ENCODE measurements at places on chromosomes 4 and X.

GRCh38 chrX:130467936-130468335 is 66.1 kb downstream of the RBMX2 start:
- DNase-seq = no peak

GRCh38 chr4:102076622-102077021 is 268.7 kb downstream of the SLC39A8 start:
- DNase-seq = no peak

DNA sequence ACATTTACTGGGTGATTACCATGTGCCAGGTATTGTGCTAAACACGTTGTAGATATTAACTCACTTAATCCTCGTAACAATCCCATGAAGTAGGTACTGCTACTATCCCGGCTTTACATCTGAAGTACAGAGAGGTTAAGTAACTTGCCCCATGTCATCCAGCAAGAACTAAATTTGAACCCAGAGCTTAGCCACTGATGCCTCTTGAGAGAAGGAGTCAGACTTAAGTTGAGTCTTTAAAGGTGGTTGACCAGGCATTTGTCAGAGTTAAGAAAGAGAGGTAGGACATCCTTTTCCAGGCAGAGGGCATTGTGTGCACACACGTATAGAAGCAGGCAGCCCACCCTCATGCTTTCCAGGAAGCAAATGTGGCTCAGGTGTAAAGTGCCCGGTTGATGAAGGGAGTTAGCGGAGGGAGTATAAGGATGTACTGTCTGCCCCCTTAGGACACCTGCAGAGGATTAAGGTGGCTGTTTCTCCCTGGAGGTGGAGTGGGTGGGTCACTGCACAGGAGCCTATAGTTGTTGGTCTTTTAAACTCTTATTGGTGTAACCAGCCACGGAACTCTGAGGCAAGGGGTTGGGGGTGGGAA is 335 bp upstream of the CD38 start:
- no peak for DNase-seq

DNA sequence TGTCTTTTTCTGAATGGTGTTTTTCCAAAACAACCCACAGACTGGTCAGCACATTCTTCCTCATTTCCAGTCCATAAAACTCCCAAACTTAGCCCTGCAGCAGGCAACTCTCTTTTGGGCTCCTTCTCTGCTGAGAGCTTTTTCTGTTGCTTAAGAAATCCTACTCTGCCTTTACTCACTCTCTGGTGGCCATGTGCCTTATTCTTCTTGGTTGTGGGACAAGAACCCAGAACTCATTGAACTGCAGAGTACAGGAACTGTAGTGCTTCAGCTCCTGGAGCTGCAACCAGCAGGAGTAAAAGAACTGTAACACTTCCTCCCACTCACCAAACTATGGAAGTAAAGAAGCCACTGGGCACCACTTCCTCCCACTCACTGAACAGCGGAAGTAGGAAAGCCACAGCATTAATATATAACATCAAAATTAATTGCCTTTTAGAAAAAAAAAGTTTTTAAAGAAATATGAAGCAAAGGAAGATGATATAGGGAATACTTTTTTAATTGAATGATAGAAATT is 864.1 kb upstream of the PCDH10 start:
- no peak for DNase-seq

- DNase-seq = peak; percentile 61
Measured at GRCh38 chr4:15003891-15004738, 1.8 kb downstream of the CPEB2 start.

DNA sequence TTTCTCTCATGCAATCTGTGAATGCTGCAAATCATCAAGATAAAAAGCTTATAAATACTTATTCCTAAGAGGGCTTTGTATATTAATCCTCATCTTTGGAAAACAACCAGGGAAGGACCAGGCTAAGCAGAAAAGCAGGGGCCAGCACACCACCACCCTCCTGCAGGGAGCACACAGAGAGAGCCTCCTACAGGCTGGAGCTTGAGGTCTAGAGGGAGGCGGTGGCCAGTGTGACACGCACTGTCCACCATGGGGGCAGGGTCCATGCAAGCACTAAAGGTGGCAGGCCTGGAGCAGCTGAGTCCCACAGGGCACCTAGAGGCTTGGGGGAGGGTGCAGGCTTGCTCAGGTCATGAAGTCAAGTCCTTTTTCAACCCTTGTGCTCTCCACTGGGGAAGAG is 236.9 kb downstream of the TACR3 start:
- no peak for DNase-seq

DNA sequence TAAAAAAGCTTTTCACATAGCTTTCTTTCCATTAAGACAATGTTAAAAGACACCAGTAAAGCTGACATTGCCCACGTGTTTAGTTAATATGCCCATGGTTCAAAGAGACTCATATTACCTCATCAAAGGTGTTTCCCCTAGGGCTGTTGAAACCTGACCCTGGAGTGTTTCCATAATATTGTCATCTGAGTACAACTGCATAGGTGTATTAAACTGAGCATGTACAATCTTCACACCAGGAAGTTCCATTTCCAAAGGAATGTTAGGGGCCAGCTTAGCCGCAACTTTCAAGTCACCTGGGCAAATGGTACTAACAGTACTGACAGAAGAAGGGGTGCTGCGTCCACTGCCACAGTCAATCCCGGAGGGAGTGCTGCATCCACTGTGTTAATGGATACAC is 27.1 kb downstream of the PDLIM3 start:
- no peak for DNase-seq

- DNase-seq = no peak
Measured at GRCh38 chrX:18973527-18974192, 10.3 kb downstream of the PHKA2 start.

DNA sequence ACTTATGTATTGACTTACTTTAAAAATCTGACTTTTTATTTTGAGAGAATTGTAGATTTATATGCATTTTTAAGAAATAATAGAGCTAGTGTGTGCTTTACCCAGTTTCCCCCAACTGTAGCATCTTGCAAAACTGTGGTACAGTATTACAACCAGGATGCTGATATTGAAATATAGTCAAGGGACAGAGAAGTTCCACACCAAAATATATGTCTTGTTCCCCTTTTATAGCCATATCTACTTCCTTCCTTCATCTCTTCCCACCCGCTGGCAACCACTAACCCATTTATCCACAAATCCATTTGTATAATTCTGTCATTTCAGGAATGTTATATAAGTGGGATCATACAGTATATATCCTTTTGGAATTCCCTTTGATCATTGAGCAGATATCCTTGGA is 16.8 kb downstream of the KDM6A start:
- DNase-seq = no peak

- DNase-seq = no peak
Measured at GRCh38 chrX:69153060-69153730, 12.1 kb downstream of the PJA1 start.

DNA sequence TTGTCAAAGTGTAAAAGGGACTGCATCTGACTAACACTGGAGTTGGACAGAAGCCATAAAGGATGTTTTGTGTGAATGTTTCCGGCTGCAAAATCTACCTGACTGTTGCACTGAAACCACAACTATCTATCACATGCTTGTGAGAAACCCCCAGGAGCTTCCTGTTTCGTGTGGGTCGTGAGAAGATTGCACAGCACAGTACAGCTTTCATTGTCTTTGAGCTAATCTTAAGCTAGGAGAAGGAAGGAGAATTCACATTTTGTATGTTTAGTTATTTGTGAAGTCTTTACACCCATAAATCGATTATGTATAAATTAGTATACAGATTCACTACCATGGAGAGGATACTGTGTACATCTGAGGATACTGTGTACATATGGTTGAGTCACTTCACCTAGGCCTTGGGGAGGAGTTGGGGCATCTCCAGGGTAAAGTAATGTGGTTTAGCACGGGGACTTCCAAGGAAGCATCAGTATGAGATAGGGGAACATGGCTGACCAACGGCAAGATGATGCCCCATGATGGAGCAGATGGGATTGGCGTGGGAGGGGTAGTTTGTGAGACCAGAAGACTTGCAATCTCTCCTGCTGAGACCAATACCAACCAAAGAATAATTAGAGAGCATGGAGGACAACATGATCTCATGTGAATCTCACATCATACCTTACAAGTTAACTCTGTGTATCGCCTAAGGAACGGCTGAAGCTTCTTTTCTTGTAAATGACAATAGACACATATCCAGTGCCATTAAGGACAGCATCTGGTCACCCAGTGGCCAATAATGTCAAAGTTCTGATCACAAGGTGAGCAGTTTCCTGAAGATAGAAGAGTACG is 43.1 kb upstream of the FAM9C start:
- peak; percentile 87 for DNase-seq

GRCh38 chr4:95465010-95465409 is 83.8 kb downstream of the UNC5C start:
- no peak for DNase-seq

- no peak for DNase-seq
Measured at GRCh38 chrX:17024886-17025285, 78.4 kb downstream of the REPS2 start.

DNA sequence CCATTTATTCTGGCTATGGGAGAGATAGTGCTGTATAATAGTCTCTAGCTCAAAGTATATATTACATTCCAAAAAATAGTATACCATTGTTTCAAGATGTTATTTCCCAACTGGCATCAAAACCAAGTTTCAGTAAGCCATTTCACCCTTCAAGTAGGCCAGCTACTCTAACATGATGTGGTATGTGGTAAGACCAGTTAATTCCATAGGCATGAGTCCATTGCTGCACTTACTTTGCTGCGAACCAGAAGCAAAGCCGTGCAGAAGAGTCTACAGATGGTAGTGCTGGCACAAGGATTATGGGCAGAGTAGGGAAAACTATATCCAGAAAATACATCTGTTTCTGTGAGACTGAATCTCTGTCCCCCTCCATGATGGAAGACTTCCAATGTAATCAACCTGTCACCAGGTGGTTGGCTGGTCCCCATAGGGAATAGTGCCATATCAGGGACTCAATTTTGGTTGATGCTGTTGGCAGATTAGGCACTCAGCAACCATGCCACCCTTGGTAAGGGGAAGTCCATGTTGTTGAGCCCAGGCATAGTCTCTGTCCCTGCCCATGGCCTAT is 49.8 kb upstream of the HSD17B10 start:
- DNase-seq = no peak

DNA sequence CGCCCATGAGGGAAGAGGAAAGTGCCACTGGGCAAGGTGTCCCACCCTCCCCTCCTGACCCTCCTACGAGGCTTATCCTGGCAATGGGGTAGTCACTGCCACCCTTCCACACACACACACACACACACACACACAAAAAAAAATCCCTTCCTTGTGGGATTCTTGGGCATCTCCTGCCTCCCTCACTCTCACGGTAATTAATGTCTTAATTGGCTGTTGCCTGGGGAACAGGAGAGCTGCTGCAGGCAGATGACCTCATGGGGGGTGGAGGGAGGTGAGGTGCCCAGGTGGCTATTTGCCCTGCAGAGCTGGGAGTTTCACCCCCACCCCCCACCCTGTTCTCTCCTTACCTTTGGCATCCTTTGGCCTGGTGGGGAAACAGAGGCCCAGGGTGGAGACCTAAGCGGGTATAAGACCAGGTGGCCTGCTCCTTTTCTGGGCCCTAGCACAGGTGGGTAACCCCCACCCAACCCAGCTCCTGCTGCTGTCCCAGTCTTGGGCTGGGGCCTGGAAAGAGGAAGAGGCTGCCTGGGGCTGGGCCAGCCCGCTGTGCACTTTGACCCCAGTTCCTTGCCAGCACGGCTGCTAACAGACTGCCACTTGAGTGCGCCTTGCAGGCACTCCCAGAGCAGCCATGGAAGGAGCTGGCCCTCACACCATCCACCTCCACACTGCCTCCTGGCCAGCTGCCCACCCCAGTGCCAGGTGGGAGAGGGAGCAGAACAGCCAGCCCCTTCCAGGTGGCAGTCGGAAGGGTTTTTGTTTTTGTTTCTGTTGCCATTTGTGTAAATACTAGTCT is 12.6 kb downstream of the EFNB1 start:
- DNase-seq = no peak

GRCh38 chr4:145523117-145523516 is 41.5 kb downstream of the SMAD1 start:
- no peak for DNase-seq

DNA sequence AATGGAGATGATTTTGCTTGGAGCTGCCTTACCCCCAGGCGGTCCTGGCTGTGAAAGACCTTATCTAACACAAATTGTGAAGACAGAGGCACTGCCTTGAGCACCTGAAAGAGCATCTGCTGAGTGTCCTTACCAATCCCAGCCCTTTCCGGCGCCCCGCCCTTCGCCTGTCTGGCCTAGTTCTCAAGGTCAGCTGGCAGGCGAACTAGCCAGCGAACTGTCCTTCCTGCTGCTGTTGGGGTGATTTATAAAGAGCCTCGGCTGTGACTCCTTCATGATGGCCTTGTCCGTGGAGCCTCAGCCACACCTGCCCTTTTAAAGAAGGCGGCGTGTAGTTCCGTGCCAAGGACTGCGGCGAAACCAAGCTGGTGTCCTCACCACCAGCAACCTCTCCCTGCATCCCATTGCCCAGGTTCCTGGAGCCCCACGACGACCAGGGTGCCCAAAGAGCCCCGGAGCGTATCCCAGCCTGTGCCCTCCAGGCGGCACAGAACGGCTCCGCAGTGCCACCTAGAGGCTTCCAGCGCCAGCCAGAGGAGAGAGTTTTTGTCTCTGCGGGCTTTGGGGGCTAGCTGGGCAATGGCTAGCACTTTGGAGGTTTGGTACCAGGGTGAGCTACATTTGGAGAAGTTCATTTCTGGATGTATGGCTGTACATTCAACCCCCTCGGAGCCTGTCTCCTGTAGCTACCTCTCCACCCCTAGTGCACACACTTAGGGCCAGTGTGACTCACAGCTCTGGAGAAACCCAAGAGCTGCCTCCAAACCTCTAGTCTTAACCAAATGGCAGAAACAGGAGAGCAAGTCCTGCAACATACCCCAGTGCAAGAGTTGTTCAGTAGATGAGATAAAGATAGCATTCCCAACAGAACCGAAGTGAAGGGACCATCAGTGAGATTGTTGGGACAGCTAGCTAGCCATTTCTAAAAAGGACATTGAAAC is 36.8 kb upstream of the VMA21 start:
- DNase-seq = peak; percentile 32

- no peak for DNase-seq
Measured at GRCh38 chrX:41087201-41087600, 2.0 kb downstream of the USP9X start.

- DNase-seq = no peak
Measured at GRCh38 chrX:47112316-47112954, 32.1 kb downstream of the NDUFB11 start.

DNA sequence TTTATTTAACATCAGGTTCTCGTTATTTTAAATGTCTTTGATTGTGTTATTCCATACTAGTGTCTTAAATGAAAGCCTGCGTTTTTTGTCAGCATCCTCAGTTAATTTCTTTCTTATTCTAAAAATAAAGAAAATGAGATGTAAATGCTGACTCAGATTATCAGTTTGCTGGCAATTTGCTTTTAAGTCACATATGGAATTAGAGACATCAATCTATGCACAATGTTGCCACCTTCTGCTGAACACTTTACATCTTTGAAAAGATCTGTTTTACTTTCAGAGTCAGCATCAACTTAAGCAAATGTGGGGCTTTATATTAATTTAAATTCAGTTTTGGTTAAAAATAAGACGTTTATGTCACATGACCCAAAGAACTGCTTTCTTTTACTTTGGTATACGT is 99.2 kb downstream of the ADGRL3 start:
- no peak for DNase-seq

- DNase-seq = no peak
Measured at GRCh38 chr4:40940317-40940741, 190.6 kb downstream of the NSUN7 start.

GRCh38 chr4:68995292-68995691 is 43.7 kb upstream of the UGT2A3 start:
- no peak for DNase-seq

GRCh38 chr4:165678236-165678935 is 194.7 kb upstream of the TLL1 start:
- DNase-seq = no peak
